ENCODE measurements at places on chromosomes 12 and 14.
A peak's percentile ranks its signal among the peaks of the same experiment; 100 is the strongest.

GRCh38 chr12:62793256-62794217 lies 141.4 kb downstream of the PPM1H start:
- DNase-seq = peak; percentile 64

DNA sequence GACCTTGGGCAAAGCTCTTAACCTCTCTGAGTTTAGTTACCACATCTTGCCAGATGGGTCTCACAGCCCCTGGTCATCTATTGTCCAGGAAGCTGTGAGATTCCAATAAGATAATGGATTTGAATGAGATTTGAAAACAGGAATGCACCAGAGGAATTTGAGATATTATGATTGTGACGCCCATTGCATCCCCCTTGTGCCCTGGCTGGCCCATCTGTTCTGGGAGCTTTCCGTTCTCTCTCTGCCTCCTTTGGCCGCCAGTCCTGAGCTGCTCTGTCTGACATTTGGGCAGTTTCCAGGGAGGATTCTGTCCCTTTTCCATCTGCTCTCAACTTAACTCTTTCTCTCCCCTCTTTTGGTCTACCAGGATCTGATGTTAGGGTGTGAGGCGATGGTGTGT lies 24.6 kb downstream of the SRRM4 start:
- DNase-seq = no peak

DNA sequence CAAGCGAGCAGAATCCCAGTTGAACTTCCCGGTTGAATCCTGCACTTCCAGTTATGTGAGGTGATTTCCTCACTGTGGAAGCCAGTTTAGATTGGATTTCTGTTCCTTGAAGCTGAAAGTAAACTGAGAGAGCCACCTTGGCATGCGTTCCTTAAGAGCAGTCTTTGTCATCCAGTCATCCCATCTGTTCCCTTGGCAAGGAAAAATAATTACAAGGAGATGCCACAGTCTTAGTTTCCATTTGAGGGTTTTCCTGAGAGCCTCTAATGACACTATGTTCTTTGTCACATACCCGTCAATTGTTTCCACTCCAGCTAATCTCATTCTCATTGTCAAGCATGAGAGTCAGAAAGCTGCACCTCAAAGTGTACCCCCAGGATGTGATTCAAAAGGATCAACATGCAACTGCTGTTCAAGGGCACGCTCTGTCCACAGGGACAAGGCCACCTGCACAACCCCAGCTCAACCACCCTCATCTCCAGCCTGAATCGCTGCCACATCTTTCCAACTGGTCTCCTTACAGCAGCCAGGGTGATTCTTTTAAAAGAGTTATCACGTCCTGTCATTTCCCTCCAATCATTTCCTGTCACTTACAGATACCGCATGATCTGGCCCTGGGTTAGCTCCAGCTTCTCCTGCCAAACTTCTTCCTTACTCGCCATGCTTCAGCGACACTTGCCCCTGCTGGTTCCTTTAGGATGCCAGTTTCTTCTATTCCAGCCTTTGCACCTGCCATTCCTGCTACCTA lies 18.0 kb upstream of the TCP11L2 start:
- DNase-seq = no peak

- no peak for DNase-seq
These were observed 557.0 kb downstream of the FLRT2 start for GRCh38 chr14:86086962-86087361.

DNA sequence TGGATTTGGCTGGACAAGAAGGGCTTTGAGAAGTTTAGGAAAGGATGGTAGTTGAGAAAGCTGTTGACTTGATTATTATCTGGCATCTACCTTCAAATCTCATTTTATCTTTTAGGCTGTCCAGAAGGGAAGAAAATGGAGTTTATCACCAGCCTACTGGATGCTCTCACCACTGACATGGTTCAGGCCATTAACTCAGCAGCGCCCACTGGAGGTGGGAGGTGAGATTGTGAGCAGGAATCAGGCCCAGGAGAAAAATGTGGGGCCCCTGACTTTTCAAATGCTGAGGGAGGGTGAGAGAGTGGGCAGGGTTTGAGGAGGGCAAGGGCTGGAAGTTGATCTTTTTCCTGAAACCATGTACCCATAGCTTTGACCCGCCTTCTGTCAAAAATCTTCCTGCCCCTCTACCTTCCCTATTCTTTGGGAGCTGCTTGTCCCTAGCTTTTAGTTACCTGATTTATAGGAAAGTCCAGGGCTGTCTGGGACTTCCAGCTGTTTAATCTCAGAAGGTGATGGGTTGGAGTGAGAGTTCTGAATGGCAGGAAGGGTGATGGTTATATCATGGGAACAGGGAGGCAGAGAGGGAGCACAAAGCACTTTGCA lies 134.2 kb downstream of the SMOC1 start:
- peak; percentile 40 for DNase-seq

- DNase-seq = no peak
These were observed 79.8 kb downstream of the CCDC88C start for GRCh38 chr14:91337699-91338335.

- no peak for DNase-seq
These were observed 30.2 kb upstream of the FGD4 start for GRCh38 chr12:32369202-32369601.

- peak; percentile 70 for DNase-seq
These were observed 3.3 kb upstream of the CIPC start for GRCh38 chr14:77094672-77095284.

DNA sequence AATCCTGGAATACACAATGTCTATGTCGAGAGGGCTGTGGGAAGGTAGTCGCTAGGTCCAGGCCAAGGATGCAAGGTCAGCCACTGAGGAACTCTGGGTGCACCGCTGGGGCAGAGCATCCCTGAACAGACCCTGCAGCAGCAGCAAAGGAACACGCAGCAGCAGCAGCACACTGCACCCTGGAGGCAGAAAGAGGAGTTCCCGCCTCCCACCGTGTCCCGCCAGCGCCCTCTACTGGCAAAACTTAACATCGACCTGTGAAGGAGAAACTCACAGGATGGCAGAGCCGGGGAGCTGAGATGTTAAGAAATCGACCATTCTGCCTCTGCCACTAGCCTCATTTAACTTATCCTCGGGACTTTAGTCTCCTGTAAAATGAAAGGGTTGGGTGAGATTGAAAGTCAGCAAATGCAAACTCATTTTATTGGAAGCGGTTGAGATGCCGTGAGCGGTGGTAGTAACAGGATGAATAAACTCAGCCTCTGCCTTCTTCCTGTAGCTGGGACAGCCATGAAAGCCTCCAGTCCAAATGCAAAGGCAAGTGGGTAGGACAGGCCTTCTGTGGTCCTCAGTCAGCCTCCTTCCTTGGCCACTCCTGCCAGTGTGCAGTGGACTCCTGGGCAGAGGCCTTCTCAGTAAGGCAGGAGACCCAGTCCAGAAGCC lies 45.6 kb downstream of the STAB2 start:
- DNase-seq = peak; percentile 38

- DNase-seq = peak; percentile 58
These were observed 612 bp downstream of the PPTC7 start for GRCh38 chr12:110582276-110583136.

DNA sequence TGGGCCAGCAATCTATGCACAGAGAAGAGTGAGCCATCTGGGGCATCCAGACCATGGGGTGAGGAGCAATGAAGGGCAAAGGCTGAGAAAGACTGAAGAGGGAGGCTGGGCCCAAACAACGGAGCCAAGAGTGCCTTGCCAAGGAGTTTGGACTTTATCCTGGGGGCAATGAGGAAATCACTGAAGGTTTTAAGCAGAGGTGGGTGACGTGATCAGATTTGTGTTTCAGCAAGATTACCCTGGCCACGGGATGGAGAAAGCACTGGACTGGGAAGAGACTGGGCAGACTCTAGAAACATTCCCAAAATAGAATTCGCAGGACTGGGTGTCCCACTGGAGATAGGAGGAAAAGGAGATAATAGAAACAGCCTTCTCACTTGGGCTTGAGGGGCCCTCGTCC lies 65.3 kb downstream of the DPF3 start:
- DNase-seq = no peak

GRCh38 chr12:114403690-114404066 lies 2.3 kb downstream of the TBX5 start:
- DNase-seq = no peak

DNA sequence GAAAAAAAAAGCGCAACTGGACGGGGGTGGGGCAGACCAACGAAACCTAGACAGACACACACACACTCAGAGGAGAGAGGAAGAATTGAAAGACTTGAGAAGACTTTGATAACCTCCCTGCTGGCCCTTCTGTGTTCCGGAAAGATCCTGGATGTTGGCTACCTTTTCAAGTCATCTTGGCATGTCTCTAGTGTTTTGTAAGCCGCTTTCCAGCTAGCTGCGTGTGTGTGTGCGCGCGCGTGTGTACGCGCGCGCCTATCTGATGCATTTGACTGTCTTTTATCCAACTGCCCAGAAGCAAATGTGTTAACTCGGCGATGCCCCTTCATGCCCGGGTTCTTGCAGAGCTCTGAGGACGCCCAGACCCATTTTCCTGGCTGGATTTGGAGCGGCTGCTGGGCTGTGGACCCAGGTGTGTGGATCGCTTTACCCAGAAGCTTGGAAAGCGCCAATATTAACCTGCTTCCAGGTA lies 664 bp downstream of the LRFN5 start:
- no peak for DNase-seq

GRCh38 chr12:124298685-124299410 lies 4.0 kb downstream of the RFLNA start:
- DNase-seq = no peak

GRCh38 chr12:5267603-5268423 lies 164.1 kb upstream of the NTF3 start:
- DNase-seq = no peak

- DNase-seq = no peak
These were observed 29.1 kb downstream of the APPL2 start for GRCh38 chr12:105206686-105207374.

DNA sequence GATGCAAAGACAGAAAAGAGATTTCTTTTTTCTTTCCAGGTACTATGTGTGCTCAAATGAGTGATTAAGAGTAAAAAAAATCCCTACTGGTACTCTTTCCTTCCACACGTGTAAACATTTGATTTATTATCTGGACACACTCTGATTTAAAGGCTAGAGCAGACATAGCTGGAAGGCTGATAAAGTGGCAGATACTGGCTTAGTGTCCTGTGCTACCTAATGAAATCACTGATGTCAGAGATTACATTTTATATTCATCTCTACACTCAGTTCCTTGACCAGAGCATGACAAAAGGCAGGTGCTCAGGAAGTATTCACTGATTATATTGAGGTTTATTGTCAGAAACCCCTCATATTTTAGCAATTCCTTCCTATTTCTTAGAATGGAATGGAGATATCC lies 136.6 kb upstream of the SLC38A2 start:
- no peak for DNase-seq

DNA sequence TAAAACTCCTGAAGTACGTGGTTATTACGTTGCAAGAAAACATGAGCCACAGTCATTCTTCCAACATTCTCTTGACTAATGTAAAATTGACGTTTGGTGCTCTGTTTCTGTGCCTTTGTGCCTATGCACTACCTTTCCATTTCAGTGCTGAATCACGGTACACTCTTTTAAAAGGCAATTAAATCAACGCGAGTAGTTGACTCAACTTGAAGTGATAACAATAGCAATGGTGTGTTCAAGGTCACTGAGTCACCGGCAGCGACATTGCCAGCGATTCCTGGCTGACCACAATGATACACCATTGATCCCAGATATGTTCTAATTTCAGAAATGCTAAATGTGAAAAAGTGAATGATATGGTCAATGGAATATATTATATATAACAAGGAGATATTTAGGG lies 17.8 kb downstream of the AK7 start:
- DNase-seq = no peak

- peak; percentile 46 for DNase-seq
These were observed 96.7 kb downstream of the RFLNA start for GRCh38 chr12:124391340-124392261.

- no peak for DNase-seq
These were observed 11.2 kb downstream of the LLPH start for GRCh38 chr12:66119229-66119869.

GRCh38 chr12:92218394-92219077 lies 72.9 kb upstream of the BTG1 start:
- DNase-seq = no peak

- no peak for DNase-seq
These were observed 31.1 kb downstream of the APPL2 start for GRCh38 chr12:105204916-105205315.

GRCh38 chr14:95561001-95561412 lies 26.2 kb downstream of the GLRX5 start:
- DNase-seq = peak; percentile 82

DNA sequence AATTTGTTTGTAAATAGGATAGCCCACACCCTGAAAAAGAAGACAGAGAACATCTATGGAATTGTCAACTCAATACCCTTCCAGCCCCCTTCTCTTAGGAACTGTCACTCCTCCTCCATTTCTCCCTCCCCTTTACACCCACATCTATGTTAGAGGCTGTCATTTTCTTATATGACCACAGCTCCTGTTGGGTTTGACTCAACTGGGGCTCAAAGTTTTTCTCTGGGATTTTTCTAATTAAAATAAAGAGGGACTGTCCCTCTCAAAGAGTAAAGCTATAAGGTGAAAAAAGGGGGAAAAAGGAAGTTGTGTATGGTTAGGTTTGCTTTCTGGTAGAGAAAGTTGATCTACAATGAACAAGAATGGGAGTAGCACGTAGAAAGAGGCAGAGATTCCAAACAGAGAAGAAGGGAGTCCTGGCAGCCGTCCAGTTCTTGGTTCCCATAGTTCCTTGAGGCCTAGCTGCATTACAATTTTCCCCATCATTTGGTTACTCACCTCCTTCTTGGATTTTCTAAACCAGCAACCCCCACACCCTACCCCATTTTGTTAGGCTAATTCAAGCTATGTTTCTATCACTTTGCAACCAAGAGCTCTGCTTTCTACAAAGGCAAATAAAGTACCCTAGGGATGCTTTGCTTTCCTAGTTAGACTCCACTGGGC lies 44.3 kb upstream of the STK38L start:
- no peak for DNase-seq

DNA sequence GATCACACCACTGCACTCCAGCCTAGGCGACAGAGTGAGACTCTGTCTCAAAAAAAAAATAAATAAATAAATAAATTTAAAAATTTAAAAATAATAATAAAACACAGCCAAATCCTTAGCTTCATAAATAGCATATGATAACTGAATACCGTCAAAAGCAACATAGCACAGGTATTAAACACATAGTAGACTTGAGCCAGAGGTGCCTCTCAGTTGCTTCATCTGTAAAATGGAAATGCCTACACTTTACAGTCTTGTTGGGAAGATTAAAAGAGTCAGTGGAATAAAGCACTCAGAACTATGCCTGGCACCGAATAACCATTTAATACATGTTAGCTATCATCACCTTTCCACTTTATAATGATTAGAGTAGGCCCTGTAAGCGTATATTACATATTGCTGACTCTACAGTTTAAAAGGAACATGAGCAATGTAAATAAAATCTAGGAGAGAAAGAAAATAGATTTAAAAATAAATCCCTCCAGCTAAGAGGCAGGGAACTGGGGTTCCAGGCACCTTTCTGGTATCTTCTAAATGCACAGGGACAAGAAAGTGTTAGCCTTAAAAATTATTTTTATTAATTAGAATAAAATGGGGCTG lies 7.8 kb upstream of the DCAF11 start:
- DNase-seq = no peak

Data from activated CD4-positive, alpha-beta T cell treated with anti-CD3 and anti-CD28 coated beads for 24 hours (primary cell).